HEK293T (cell line): ENCODE measurements at places on chromosomes 5 and 9.

DNA sequence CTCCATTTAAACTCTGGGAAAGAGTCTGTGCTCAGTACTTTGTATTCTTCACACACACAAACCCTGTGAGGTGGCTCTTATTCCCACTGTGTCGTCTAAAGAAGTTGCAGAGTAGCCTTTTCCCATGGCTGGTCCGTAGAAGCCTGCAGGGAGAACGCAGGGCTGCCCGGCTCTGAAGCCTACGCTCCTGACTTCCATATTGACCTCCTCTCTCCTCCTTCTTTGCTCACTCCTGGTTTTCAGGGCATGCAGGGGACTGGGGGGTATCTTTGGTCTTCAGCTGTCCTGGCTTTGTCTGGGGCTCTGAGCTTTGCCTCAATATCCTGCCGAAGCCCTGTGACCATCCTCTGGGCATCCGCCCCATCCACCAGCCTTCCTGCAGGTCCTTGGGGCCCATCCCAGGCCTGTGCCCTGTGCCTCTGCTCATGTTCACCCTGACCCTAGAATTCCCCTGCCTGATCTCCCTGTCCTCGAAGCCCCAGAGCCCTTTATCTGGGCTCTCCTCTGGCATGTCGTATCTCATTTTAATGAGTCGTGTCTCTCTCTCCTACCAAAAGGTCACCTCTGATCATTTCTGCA, 83.8 kb upstream of the FSTL4 start:
- no peak for DNase-seq

- no peak for DNase-seq
Observed at GRCh38 chr5:56734091-56734694, 81.2 kb upstream of the MAP3K1 start.

DNA sequence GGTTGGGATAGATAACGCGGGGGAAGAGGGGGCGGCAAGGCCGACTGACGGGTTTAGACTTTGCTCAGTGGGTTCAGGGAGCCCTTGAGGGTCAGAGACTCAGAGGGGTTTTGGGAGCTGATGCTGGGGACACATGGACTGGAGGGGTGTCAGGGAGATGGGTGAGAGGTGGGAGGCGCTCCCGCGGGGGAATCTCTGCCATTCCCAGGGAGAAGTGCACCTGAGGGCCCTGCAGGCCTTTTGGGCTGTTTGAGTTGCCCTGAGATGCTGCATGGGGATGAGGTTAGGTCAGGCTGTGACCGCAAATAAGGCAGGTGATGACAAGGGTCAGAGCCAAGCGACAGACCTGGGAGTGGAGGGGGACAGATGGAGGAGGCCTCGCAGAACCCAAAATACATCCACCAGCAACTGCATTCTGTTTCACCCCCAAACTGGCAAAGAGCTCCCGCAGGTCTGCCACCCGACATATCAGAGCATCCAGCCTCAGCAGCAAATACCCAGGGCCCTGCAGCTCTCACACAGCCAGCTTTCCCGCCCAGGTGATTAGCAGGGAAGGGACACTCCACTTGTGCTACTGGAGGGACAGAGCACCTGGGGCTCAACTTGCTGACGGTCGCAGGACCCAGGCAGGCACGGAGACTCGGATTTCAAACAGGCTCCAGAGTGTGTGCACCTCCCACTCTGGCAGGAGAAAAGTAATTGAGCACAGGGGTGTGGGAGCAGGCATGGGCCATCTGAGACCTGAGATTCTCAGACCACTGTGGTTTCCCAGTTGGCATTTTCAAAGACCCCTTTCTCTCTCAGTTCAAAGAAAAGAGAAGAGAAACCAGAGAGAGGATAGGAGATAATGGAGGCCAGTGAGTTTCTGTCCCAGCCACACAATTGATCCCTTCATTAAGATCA, 26.4 kb downstream of the TMOD1 start:
- DNase-seq = no peak

GRCh38 chr9:75184471-75184870, 96.2 kb downstream of the OSTF1 start:
- no peak for DNase-seq

- DNase-seq = no peak
Observed at GRCh38 chr9:129343424-129344375, 165.6 kb upstream of the IER5L start.

DNA sequence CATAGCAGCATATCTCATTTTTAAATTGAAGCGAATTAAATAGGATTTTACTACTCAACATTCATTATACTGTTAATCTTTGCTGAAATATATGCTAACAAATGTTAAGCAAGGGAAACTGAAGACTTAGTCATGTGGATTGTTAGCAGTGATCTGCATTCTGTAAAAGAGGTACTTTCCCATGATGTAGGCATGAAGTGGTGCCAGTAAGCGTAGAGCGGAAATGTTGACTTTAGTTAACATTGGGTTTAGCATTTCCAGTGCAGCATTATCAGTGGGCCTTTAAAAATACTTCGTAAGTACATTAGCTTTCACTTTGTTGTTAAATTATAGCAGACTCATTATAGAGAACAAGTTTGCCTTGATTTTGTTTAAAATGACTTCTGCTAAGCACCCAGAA, 130.3 kb downstream of the CDC42SE2 start:
- DNase-seq = no peak

- DNase-seq = no peak
Observed at GRCh38 chr9:26925609-26926008, 21.4 kb downstream of the PLAA start.

GRCh38 chr9:91191411-91192380, 170.0 kb downstream of the AUH start:
- no peak for DNase-seq

- DNase-seq = no peak
Observed at GRCh38 chr9:121282277-121283079, 14.5 kb downstream of the GSN start.

DNA sequence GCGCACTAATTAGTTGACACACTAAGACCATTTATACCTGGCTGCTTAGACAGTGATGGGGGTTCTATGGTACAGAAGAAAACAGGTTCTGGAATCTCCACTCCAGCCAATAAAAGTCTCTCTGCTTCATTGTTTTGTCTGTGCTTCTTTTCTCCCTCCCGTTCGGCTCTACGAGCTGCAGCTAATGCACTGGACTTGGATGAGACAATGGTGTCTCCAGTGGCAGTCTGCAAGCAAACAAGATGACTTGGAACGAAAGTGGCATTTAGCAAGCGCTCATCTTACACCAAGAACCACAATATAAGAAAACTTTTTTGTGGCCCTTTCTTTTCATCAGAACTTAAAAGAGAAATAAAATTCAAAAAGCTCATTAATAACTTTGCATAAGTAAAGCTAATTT, 30.2 kb downstream of the GFM2 start:
- DNase-seq = no peak

DNA sequence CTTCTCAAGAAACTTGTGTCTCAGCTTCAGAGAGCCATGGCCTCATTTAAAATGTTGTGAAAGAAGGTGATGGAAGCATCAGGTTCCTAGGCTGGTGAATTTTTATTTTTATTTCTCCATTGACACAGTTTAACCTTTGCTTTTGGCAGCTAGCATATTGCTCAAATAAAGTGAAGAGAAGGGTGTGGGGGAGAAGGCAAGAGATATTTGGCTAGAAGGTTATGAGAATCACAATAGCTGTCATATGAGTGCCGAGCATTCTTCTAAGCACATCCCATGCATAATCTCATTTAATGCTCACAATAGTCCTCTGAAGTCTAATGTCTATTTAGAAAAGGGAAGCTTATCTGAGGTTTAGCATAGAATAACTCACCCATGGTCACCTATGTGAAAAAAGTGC, 43.1 kb downstream of the GRIA1 start:
- DNase-seq = no peak

GRCh38 chr5:151093476-151093889, 12.6 kb upstream of the TNIP1 start:
- no peak for DNase-seq

- peak; percentile 25 for DNase-seq
Observed at GRCh38 chr5:68884883-68885282, 208.9 kb upstream of the SLC30A5 start.
